Activated naive CD4-positive, alpha-beta T cell treated with anti-CD3 and anti-CD28 coated beads, Interleukin-2, amount 50 U/mL, for 72 hours (primary cell): ENCODE measurements at places on chromosomes 7 and 10. TPM values are rescaled to one million over a fixed set of nuclear protein-coding genes. Genes with fewer than 3 reads are reported as not detected.

EGFR gene
- total RNA-seq, result not detected

PRPS1L1 gene
- not detected for total RNA-seq

CYP2E1 gene
- 0.32 TPM for total RNA-seq

A1CF gene
- total RNA-seq, result not detected

SLC25A28 gene
- 75.0 TPM for total RNA-seq

WEE2 gene
- not detected for total RNA-seq

TSPAN33 gene
- 8.1 TPM for total RNA-seq

DAGLB gene
- 20.7 TPM for total RNA-seq

OPN4 gene
- total RNA-seq, result not detected

BTBD16 gene
- not detected for total RNA-seq

LIPM gene
- total RNA-seq, result not detected

PRLHR gene
- not detected for total RNA-seq

HMX2 gene
- 0.60 TPM for total RNA-seq

MUC12 gene
- total RNA-seq, result 0.34 TPM

MUC3A gene
- not detected for total RNA-seq

KDM7A gene
- 28.4 TPM for total RNA-seq

UCMA gene
- not detected for total RNA-seq

OPN1SW gene
- total RNA-seq, result not detected

PRTFDC1 gene
- total RNA-seq, result 0.70 TPM

NKX2-3 gene
- total RNA-seq, result not detected

FKBP6 gene
- total RNA-seq, result not detected

PDE6C gene
- not detected for total RNA-seq

GRM8 gene
- total RNA-seq, result not detected

OR2A12 gene
- total RNA-seq, result not detected

ST8SIA6 gene
- total RNA-seq, result 0.10 TPM

RHOBTB1 gene
- 0.08 TPM for total RNA-seq

RBP4 gene
- total RNA-seq, result not detected

NXPH1 gene
- not detected for total RNA-seq
